ENCODE measurements at places on chromosomes 1 and 21.
A peak's percentile ranks its signal among the peaks of the same experiment; 100 is the strongest.

GRCh38 chr1:44786138-44786840, 1.7 kb downstream of the BEST4 start:
- DNase-seq, result peak; percentile 85

GRCh38 chr21:35628316-35628715, 432.0 kb downstream of the SETD4 start:
- no peak for DNase-seq

DNA sequence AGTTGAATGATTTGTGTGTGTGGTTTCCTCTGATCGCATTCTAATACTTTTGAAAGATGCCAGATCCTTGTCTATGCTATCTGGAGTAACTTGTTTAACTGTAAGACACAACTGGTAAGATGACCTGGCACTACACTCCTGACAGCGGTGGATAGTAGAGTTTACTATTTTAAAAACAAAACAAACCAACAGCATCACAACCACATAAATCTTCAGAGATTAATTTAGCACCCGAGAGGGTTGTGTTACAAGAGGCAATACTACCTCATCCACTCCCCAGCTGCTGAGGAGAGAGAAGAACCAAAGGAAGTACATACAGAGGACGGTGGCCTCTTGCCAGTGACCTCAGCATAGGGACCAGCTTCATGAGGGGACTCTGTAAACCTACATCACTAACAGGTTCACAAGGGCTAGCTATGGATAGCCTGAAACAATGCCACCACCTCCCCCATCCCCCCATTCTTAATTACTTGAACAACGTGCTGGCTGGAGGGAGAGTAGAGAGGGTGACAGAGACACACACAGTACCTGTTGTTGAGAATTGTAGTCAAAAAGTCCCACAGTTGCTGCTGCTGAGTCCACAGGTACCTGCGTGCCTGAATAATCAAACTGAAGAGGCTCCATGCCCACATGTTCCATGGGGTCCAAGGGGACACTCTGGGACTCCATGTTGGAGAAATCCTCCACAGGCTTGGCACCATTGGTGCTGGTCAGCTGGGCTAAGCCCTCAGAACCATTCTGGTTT, 73.5 kb downstream of the PUM1 start:
- DNase-seq, result no peak

- DNase-seq, result no peak
Observed at GRCh38 chr1:54794451-54795355, 6.4 kb downstream of the TTC22 start.

DNA sequence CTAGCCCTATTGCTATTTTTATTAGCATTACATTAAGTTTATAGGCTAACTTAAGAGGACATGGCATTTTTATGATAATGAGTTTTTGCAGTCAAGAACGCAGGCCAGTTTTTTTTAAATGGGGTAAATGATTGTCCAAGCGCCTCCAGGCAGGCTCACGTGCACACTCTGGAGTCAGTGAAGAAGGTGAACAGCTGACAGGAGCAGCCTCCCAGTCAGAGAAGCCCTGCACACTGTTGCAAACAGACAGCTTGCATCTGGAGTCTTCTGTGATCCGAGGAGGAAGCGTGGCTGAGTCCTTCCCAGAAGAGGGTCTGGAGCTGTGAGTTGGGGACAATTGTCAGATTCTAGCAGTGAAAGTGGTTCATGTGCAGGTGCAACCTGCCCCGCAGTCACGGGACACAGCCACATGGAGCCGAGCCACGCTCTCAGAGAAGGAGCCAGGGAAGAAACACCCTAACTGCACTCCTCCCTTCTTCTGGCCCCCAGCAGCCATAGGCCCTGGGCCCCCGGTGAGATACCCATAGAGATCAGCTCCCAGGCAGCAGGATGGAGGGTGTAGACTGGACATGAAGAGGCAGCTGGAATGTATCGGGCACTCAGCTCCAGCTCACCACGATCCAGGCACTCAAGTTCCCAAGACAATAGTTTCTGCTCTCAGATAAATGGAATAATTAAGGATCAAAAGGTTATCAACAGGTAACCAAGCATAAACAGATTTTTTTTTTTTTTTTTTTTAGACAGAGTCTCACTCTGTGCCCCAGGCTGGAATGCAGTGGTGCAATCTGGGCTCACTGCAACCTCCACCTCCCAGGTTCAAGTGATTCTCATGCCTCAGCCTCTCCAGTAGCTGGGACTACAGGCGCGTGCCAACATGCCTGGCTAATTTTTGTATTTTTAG, 26.4 kb downstream of the CAPN2 start:
- DNase-seq, result no peak

DNA sequence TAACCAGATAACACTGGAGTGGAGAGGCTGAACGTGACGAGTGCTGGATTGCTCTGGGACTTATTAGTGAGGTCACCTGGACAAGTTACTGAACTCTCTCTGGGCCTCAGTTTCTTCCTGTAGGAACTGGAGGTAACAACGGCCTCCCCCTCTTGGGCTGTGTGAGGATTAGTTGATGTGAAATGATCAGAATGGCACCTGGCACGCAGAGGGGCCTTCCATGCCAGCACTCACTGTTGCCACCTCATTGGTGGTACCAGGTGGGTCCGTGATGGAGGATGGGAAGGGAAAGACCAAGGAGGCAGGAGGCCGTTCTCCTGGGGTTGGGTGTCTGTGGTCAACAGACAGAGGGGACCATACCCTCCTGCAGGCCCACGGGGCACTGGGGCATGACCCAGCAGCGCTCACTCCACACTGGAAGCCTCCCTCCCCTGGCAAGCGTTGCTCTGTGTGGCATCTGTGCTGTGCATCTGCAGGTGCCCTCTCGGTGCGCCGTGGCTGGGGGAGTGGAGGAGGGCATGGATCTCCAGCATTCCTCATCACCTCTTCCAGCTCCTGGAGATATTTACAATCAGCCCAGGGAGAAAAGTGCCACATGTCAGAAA, 349.5 kb upstream of the VAMP3 start:
- DNase-seq, result no peak

DNA sequence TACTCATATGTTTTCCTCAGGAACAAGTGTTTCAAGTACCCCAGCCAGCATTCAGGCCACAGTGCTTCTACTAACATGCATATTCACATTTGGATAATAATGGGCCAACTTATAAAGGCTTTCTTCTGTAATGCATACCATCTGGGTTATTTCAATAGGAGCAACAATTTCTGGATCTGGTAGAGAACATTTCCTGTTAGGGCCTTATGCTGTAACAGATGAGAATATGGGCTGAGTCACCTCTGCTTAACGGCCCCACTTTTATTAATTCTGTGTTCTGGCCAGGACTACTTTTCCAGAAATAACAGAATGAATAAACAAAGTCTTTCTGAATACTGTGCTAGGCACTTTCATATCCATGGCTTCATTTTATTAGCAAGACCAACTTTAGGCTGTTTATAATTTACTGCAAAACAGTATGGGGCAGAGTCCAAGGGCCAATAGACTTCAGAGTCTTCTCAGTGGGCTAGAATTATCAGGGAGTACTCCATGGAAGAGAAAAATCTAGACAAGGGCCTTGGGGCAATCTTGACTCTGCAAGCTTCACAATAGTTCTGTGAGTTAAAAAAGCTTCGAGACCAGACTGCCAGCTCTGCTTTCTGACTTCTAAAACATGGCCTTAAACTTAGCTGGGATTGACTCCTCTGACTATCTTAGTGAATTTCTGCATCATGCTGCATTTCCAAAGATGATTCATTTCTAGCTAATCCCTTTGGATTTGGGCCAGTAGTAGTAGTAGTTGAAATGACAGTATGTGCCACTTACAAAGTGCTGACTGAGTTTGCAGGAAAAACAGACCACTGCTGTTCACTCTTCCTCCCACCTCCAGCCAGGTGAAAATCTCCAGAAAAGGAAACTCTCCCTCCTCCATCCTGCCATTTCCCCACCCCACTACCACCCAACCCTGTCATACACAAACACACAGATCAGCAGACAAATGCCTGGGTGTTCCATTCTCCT, 8.2 kb upstream of the SSX2IP start:
- no peak for DNase-seq

DNA sequence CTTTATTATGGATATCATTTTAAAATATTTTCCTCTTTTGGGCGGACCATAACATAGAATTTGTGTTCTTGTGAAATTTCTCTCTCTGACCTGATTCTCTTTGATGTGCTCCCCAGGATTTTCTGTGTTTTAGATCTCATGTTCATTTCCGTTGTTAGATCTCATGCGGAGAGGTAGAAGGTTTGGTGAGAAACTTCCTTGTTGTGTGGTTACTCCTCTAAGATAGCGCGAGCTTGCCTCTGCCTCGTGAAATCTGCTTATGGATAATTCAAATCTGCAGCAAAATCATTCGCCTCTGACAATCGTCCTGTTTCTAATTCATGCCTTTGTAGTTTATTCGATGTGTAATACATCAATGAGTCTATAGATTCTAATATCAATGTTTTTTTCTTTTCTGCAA, 580.4 kb downstream of the USP25 start:
- no peak for DNase-seq

DNA sequence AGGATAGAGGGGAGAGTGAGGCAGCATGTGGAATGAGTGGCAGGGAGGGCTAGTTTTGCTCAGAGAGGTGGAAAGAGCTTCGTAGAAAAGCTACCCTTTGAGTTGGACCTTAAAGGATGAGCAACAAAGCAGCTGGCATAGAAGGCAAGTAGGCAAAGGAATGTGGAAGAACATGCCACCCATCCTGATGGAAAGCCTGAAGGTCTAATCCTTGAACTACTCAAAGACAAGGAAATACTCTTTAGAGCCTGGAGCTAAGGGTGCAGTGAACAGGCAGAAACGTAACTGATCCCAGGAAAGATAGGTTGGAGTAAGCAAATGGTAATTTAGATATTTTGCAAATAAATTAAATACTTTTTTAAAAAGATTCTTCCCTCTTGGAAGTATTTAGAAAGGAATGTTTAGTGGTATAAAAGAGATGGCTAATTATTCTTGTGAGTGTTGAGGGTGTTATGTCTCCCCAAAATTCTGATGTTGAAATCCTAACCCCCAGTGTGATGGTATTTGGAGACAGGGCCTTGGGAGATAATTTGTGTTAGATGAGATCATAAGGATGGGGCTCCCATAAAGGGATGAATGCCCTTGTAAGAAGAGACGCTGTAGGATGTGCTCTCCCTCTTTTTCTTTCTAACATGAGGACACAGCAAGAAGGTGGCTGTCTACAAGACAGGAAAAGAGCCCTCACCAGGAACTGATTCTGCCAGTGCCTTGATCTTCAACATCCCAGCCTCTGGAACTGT, 308.1 kb upstream of the RUNX1 start:
- DNase-seq, result no peak

DNA sequence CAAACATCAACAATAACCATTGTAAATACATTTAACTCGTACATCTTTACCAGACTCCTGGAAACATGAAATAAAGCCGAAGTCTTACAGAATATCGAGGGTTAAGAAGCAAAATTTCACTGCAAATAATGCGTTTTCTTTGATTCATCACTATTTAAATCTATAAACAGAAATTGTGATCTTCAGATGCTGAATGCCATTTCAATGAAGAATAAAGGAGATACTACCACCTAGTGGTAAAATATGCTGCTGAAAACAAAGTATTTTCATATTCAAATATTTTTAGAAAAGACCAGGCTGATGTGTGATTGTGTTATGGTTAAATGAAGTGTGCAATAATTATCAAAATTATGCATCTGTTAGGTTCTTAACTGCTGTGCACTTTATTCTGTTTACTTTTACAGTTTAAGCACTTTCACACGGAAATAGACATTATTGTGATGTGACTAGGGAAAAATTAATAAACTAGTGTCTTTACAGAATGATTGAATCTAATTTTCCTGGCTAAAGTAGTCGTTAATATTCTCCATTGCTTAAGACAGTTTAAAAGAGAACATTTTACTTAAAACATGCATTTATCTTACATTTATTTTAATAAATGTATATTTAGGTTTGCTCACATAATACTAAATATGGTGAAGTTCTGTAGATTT, 1093.1 kb downstream of the MRPL39 start:
- DNase-seq, result no peak

- DNase-seq, result no peak
Observed at GRCh38 chr1:225830841-225831240, 20.9 kb downstream of the EPHX1 start.

- no peak for DNase-seq
Observed at GRCh38 chr1:12715896-12716437, at the start of gene AADACL3. Gene AADACL3, plus strand, starts transcription at chr1:12716110. Its CDS starts 67 bp downstream, at chr1:12716177.

DNA sequence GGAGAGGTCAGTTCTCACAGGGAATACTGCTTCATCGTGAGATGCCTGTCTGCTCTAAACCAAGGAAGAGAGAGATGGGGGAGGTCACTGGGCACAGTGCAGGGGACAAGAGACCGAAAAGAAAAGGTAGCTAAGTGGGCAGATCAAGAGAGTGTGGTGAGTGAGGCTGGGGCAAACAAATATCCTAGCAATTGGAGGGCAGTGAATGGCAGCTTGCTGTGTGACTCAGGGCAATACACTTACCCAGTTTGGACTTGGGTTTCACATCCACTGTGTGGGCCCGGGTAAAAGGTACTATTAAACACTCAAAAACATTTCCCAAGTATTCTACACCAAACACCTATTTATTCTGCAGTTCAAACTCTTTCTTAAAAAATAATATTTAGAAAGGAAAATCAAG, 10.2 kb downstream of the PLXNA2 start:
- DNase-seq, result no peak

DNA sequence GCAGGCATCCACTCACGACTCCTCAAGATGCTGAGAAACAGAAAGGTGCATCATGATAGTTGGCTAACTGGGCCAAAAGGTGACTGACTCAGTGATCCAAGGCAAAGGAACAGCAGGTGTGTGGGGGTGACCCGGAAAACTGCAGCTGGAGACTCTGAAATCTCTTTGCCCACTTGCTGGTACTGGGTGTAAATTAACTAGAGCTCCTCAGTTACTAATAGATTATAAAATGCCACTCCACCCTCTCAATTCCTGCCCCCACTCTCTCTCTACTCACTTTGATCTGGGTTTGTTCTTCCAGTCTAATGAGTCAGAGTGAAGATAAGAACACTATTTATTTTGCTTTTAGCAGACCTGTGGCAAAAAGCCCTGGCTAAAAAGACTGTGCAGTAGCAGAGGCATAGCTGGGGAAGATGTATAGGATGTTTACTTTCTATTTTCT, 7.2 kb upstream of the PIGC start:
- no peak for DNase-seq

- DNase-seq, result no peak
Observed at GRCh38 chr1:117313555-117313954, 53.7 kb upstream of the MAN1A2 start.

All from activated naive CD8-positive, alpha-beta T cell treated with anti-CD3 and anti-CD28 coated beads, Interleukin-2, amount 50 U/mL, for 24 hours (primary cell).